ENCODE measurements at places on chromosomes 12 and 14. TPM values are rescaled to one million over a fixed set of nuclear protein-coding genes. Genes with fewer than 3 reads are reported as not detected.

- H3K4me3 ChIP-seq = peak overlapping the region; percentile 97
- H3K36me3 ChIP-seq = no peaks in the 10 kb centered on the region
- no peaks in the 10 kb centered on the region for H3K27me3 ChIP-seq
- H3K4me1 ChIP-seq = peaks cover 53% of the 10 kb centered on the region
Measured at GRCh38 chr14:55271572-55272298, 514 bp downstream of the FBXO34 start.

DNA sequence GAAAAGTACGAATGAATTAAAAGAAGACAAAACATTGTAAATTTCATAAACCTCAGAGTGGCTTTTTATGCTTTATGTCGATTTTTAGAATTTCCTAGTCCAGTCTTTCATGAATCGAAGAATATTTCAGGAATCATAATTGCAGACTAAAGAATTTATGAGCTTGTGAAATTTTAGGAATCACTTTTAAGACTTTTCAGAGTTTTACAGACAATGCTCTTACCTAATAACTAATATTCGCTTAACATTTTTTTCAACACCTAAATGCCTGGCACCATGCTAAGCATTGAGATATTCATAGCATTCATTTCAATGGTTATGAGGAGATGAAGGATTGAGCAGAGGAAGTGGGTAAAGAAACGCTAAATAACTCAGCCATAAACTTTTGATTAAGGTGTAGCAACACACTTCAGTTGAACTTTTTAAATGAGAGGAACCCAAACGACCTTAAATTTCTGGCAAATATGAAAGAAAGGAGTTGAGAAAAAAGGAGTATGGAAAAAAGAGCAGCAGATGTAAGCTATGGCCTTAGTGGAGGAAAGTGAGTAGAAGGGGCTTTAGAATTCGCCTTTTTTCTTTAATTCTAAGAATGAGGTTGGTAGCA lies 739 bp upstream of the USP44 start:
- no peak overlapping the region for H3K4me3 ChIP-seq
- H3K4me1 ChIP-seq = peaks cover 9% of the 10 kb centered on the region
- no peak for DNase-seq
- no peak overlapping the region for H3K27ac ChIP-seq
- H3K36me3 ChIP-seq = no peaks in the 10 kb centered on the region
- no peaks in the 10 kb centered on the region for H3K27me3 ChIP-seq

- no peak for DNase-seq
- no peak overlapping the region for H3K27ac ChIP-seq
- H3K36me3 ChIP-seq = no peaks in the 10 kb centered on the region
- H3K27me3 ChIP-seq = no peaks in the 10 kb centered on the region
Measured at GRCh38 chr12:128078301-128078971, 188.5 kb upstream of the TMEM132C start.

DNA sequence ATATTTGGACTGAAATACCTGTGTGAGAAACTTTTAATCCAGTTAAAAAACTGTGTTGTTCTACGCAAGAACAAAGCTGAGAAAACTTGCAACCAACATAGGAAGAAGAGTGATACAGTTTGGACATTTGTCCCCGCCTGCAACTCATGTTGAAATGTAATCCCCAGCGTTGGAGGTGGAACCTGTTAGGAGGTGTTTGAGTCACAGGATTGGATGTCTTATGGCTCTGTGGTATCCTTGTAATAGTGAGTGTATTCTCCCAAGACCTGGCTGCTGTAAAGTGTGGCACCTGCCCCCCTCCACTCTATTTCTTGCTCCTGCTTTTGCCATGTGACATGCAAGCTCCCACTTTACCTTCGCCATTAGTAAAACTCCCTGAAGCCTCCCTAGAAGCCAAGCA lies 28.6 kb upstream of the ADAM20 start:
- no peaks in the 10 kb centered on the region for H3K4me1 ChIP-seq
- H3K36me3 ChIP-seq = peaks cover 25% of the 10 kb centered on the region
- no peak overlapping the region for H3K27ac ChIP-seq
- H3K4me3 ChIP-seq = no peak overlapping the region
- H3K27me3 ChIP-seq = no peaks in the 10 kb centered on the region

GRCh38 chr12:45431126-45431525 lies 215.2 kb downstream of the ANO6 start:
- H3K4me1 ChIP-seq = peaks cover 9% of the 10 kb centered on the region
- no peak overlapping the region for H3K27ac ChIP-seq
- H3K36me3 ChIP-seq = peaks cover 23% of the 10 kb centered on the region
- no peak for DNase-seq
- no peak overlapping the region for H3K4me3 ChIP-seq
- H3K27me3 ChIP-seq = no peaks in the 10 kb centered on the region

GRCh38 chr12:57740656-57741412 lies 2.3 kb upstream of the AGAP2 start:
- no peak overlapping the region for H3K4me3 ChIP-seq
- H3K27ac ChIP-seq = no peak overlapping the region
- no peak for DNase-seq
- no peaks in the 10 kb centered on the region for H3K36me3 ChIP-seq
- H3K27me3 ChIP-seq = peaks cover 19% of the 10 kb centered on the region

DNA sequence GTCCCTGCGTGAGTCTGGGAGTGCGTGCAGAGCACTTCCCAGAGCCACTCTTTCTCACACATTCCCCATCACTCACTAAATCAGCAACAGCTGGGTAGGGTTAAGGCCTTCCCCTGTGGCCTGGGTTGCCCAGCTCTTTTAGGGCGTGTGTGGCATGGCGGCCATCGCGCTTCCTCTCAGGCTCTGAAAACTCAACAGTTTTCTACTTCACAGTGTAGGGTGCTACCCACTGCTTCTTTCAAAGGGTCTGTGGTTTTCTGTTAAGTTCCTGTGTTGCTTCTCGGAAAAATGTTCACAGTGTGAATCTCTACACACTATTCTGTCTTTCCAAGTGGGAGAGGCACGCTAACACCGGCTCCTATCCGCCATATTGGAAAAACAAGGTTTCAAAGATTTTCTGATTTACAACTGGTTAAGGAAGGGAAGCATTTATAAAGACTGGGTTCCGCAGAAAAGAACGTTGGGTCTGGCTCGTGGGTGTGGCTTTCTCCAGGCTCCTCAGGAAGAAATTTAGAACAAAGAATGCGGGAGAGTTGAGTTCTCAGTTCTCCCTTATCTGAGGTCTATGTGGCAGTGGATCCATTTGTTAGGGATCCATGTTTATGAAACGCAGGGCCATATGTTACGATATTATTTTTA lies 34.9 kb upstream of the AEBP2 start:
- no peaks in the 10 kb centered on the region for H3K36me3 ChIP-seq
- H3K27me3 ChIP-seq = no peaks in the 10 kb centered on the region
- peaks cover 2% of the 10 kb centered on the region for H3K4me1 ChIP-seq
- DNase-seq = no peak
- no peak overlapping the region for H3K27ac ChIP-seq

- H3K27ac ChIP-seq = no peak overlapping the region
- no peak overlapping the region for H3K4me3 ChIP-seq
- no peak for DNase-seq
Measured at GRCh38 chr12:105676694-105677093, 346.2 kb downstream of the C12orf75 start.

DNA sequence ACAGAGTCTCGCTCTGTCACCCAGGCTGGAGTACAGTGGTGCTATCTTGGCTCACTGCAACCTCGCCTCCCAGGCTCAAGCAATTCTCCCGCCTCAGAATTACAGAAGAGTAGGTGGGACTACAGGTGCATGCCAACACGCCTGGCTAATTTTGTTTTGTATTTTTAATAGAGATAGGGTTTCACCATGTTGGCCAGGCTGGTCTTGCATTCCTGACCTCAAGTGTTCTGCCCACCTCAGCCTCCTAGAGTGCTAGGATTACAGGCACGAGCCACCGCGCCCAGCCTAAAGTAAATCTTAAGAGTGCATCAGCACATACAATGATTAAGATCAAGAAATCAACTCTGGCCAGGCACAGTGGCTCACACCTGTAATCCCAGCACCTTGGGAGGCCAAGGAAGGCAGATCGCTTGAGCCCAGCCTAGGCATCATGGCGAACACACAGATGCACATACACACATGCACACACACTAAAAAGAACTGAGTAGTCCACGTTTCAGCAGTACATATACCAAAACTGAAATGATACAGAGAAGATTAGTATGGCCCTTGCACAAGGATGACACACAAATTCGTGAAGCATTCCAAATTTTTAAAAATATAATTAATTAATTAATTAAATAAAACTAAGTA lies 65.0 kb downstream of the HECTD1 start:
- H3K36me3 ChIP-seq = peaks cover 28% of the 10 kb centered on the region
- H3K27me3 ChIP-seq = no peaks in the 10 kb centered on the region
- DNase-seq = no peak
- no peak overlapping the region for H3K4me3 ChIP-seq

- H3K4me1 ChIP-seq = peaks cover 13% of the 10 kb centered on the region
- H3K27ac ChIP-seq = peak overlapping the region; percentile 99
- no peaks in the 10 kb centered on the region for H3K36me3 ChIP-seq
- no peak for DNase-seq
Measured at GRCh38 chr14:34874386-34875030, 652 bp downstream of the BAZ1A start.

GRCh38 chr14:32474478-32475195 lies 145.5 kb downstream of the AKAP6 start:
- no peaks in the 10 kb centered on the region for H3K36me3 ChIP-seq
- H3K4me3 ChIP-seq = no peak overlapping the region
- H3K27me3 ChIP-seq = no peaks in the 10 kb centered on the region
- peaks cover 27% of the 10 kb centered on the region for H3K4me1 ChIP-seq

- no peak overlapping the region for H3K27ac ChIP-seq
- no peaks in the 10 kb centered on the region for H3K27me3 ChIP-seq
- H3K36me3 ChIP-seq = peaks cover 12% of the 10 kb centered on the region
- no peak for DNase-seq
- H3K4me1 ChIP-seq = no peaks in the 10 kb centered on the region
Measured at GRCh38 chr14:30638926-30639325, 16.8 kb downstream of the SCFD1 start.

- H3K27ac ChIP-seq = peak overlapping the region; percentile 87
- no peaks in the 10 kb centered on the region for H3K27me3 ChIP-seq
- H3K4me3 ChIP-seq = no peak overlapping the region
- H3K36me3 ChIP-seq = peaks cover 29% of the 10 kb centered on the region
- peaks cover 18% of the 10 kb centered on the region for H3K4me1 ChIP-seq
Measured at GRCh38 chr14:22613106-22613695, 15.1 kb downstream of the ABHD4 start.

TMCC3 gene
- 6.9 TPM for total RNA-seq

MYRFL gene
- total RNA-seq = not detected

GLIPR1L1 gene
- not detected for total RNA-seq

ABCD2 gene
- 0.71 TPM for total RNA-seq

CRY1 gene
- total RNA-seq = 24.8 TPM

HCAR2 gene
- 0.35 TPM for total RNA-seq
